ENCODE measurements at places on chromosomes 13 and 19.

GRCh38 chr19:38049105-38049649 lies 142.2 kb downstream of the SIPA1L3 start:
- peak; percentile 40 for DNase-seq

DNA sequence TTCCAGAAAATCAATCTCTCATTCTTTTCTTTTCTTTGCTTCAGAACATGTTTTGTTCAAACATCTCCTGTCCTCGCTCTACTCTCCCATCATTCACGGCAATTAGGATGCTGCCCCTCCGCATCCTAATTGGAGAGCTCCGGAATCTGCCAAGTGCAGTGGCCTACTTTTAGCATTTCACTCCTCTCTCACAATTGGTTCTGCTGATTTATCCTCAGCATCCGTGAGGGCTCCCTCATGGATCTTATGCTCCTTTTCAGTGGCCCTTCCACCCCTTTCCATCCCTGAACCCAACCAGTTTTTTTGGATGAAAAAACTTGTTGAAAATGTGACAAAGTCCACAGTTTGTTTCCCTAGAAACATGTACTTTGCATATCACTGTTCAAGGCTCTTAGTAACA lies 22.4 kb downstream of the AMER2 start:
- no peak for DNase-seq

DNA sequence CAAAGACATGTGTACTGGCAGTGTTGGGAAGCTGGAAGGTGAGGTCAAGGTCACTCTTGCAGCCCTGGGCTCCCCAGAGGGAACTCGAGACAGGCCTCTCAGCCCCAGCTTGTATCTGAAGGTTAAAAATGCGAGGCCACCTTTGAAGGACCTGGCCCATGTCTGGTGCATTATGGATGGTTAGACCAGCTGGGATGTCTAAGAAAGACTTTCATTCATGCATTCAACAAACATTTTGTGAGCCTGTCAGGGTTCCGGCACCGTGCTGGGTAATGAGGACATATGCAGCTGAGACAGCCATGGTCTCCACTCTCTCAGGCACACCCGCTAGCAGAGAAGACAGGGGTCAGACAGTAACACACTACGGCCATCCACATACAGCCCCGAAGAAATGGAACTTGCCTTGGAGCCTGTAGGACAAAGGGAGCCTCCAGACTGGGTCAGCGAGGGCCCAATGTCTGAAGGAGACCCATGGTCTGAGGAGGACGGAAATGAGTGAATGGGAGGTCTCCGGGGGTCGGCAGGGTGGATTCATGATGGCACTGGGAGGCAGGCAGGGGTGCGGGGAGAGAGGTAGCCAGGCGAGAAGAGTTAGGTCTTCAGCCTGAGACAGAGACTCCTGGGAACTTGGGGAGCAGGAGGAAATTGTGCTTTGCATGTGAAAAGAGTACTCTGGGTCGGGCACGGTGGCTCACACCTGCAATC lies 19.0 kb downstream of the VSTM2B start:
- no peak for DNase-seq

GRCh38 chr19:11410682-11411081 lies 8.4 kb downstream of the RGL3 start:
- DNase-seq, result peak; percentile 28

DNA sequence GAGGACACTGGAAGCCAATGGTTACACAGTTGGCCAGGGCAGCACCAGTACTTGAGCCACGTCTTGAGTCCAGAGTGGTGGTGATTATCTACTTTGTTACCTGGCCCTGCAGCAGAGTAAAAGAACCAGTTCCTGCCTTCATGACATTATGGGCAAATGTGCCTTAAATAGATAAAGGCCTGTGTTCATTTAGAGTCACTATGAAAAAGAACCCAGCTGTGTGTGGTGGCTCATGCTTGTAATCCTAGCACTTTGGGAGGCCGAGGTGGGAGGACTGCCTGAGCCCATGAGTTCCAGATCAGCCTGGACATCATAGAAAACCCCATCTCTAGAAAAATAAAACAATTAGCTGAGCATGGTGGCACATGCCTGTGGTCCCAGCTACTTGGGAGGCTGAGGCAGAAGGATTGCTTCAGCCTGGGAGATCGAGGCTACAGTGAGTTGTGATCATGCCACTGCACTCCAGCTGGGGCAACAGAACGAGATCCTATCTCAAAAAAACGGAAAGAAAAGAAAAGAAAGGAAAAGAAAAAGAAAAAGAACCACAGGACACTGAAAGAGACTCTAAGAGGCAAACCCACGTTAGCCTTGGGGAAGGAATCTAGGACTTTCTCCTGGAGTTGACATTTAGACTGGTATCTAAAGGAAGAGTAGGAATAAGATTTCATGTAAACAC lies 3.4 kb upstream of the IRF2BP1 start:
- no peak for DNase-seq

DNA sequence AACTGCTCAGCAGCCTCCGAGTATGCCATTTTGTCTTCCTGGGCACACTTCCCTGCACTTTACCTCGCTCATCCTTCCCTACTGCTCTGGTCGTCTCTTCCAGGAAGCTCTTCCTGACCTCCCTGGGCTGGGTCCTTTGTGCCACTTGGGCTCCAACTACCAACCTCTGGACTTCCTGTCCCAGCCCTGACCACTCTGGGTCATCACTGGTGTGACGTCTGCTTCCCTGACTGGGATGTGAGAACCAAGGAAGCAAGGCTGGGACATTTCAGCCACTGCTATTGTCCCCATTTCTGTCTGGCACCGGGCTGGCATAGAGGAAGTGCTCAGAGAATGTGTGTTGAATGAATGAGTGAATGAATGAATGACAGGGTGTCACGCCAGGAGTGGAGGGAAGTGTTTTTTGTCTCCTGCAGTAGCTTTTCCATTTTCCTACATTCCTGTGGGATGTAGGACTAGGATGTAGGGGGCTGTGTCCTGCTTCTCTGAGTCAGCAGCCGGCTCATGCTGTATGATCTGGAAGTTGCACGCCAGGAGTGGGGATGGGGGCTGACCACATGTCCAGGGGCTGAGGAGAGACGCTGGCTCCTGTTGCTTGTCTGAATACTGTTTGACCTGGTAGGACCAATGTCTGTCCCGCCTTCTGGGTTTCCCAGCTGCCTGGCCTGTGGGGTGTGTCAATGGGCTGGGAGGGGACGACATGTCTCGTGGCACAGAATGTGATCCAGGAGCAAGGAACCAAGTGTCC lies 14.7 kb downstream of the NOVA2 start:
- no peak for DNase-seq

DNA sequence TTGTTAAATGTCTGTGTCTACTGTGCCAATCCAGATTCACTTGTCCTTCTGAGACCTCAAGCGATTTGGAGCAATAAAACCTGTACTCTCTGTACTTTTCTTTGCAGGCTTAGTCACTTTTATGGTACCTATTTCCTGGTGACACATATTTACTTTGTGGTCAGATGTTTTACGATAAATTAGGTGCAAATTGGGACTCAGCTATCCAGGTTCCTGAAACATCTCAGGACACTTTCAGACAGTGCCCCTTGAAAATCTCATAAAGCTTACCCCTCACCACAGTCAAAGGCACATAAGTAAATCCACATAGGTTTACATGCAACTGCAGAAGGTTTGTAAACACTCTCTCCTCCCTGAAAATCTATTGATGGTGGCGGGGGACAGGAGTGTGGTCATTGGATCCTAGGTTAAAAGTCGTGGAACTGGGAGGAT lies 438.8 kb downstream of the EFNB2 start:
- DNase-seq, result no peak

DNA sequence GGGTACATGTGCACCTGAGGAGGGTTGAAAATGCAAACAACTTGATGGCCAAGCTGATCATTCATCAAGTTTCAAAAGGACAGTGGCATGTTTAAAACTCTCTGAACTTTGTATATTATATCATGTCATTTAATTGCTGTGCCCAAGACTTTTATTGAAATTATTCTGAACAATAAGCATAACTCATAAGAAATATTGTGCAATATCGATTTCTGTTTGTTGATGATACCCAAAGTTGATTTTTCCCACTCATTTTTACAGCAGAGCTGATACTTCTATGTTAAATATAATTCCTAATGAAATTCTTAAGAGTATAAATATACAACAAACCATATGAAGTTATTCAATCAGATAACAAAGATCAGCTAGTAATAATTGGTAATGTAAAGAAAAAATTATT lies 49.1 kb downstream of the PCDH17 start:
- DNase-seq, result no peak

DNA sequence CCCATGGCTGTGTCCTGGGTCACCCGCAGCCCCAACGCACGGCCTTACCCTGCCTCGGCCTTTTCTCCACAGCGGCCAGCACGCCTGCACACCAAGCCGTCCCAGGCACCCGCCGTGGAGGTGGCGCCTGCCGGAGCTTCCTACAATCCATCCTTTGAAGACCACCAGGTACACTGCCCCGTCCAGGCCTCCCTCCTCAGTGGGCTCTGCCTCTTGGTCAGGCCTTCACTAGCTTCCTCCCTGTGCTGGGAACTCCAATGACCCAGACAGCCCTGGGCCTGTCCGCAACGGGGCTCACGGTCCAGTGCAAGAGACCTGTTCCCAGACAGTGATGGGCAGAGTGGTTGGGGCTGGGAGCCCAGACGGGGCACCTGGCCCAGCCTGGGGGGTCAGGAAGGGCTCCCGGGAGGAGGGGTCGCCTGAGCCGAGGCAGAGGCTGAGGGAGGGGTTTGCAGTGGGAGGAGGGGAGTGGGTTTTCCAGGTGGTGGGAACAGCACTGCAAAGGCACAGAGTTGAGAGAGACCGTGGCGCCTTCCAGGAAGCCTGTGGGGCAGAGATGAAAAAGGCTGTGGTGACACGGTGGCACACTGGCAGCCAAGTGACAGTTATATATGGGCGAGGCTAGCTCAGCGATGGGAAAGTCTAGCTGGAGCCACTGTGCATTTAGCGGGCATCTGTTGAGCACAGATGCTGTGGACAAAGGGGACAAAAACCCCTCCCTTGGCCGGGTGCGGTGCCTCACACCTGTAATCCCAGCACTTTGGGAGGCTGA lies 7.3 kb downstream of the NOP53 start:
- DNase-seq, result no peak

DNA sequence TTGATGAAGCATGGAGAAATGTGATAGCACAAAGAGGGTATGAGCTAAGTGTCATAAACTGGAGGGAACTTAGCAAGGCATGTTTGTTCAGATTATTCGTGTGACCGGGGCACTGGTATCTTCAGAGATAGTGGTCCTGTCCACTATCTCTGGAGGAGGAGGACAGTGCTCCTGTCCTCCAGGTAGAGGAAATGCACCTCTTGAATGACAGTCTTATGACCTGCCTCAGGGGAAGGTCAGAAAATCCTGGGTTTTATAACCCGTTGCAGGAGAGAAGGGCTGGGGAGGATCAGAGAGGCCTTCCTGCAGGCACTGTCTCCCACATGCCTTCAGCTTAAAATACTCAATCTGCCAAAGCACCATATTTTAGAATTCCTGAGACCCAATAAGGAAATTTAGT lies 213.5 kb upstream of the UBL3 start:
- no peak for DNase-seq

GRCh38 chr19:46980761-46981160 lies 38.9 kb upstream of the NPAS1 start:
- no peak for DNase-seq

GRCh38 chr19:35135389-35135909 lies 590 bp upstream of the LGI4 start:
- peak; percentile 54 for DNase-seq

DNA sequence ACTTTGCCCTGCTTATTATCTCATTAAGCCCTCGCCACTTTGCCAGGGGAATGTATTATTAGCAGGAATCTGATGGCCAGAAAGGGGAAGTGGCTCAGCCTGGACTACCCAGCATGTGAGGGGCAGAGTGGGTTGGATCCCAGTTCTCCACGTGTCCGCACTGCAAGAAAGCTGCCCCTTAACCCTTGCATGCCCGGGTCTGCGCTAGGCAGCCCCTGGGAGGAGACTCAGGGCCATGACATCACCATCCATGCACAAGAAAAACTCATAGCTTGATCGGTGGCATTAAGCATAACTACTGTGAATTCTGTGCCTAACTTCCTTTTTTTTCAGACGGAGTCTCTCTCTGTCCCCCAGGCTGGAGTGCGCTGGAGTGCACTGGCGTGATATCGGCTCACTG lies 8.9 kb downstream of the CACNG8 start:
- DNase-seq, result no peak

DNA sequence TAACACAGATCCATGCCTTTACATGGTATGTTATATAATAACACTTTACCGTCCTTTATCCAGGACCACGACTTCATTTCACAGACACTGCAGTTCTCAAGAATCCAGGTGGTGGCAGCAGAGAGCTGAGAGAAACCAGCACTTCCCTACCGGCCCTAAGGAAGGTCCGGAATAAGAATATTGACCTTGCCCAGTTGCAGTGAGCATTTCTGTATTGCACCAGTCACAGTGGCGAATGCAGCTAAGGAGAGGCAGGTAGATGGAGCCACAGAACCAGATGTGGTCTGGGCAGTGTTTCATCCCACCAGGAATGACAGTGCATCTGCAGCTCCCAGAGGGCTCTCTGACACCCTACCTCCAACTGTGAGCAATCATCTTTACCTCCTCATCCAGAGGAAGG lies 44.6 kb downstream of the ZNF787 start:
- peak; percentile 61 for DNase-seq

DNA sequence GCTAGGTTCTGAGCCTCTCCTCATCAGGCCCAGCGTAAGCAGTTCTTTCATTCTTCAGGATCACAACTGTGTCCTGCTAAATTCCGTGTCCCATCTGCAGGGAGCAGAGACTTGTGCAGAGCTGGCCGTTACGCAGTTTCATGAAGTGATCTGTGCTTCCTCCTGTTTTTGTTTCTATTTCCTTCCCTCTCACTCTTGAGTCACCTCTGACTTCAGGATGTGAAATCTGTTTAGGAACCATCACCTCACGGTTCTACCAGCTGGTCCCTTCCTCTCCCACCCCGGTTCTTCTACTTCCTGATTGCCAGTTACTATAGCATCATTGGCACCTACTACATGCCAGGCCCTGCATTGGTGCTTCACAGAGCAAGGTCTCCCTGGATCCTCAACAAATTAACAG lies 8.5 kb downstream of the MAU2 start:
- no peak for DNase-seq

GRCh38 chr13:23372264-23372906 lies 61.1 kb downstream of the SACS start:
- DNase-seq, result peak; percentile 57

DNA sequence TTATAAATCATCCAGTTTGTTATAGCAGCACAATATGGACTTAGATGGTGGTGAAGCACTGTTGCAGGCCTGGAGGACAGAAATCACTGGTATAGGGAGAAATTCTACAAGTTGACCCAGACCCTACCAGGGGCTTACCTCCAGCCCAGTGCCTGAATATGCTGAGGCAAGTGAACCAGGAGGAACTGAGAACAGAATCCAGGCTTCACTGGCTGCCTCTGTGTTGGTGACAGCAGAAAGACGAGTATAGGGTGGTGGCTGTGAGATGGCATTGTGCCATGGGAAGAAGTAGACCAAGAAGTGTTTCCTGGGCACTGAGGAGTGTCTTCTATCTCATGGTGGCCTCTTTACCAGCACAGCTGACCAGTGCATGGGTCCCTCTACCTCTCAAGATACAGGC lies 15.9 kb upstream of the EID2 start:
- no peak for DNase-seq

GRCh38 chr13:29763436-29764180 lies 86.8 kb downstream of the UBL3 start:
- DNase-seq, result no peak
